Activated T-helper 1 cell treated with Interleukin-2 at 50 U/mL for 16 hours (primary cell): ENCODE measurements at places on chromosomes 6 and 20.

GRCh38 chr6:46135176-46135575 is 5.4 kb downstream of the ENPP4 start:
- no peak for DNase-seq

DNA sequence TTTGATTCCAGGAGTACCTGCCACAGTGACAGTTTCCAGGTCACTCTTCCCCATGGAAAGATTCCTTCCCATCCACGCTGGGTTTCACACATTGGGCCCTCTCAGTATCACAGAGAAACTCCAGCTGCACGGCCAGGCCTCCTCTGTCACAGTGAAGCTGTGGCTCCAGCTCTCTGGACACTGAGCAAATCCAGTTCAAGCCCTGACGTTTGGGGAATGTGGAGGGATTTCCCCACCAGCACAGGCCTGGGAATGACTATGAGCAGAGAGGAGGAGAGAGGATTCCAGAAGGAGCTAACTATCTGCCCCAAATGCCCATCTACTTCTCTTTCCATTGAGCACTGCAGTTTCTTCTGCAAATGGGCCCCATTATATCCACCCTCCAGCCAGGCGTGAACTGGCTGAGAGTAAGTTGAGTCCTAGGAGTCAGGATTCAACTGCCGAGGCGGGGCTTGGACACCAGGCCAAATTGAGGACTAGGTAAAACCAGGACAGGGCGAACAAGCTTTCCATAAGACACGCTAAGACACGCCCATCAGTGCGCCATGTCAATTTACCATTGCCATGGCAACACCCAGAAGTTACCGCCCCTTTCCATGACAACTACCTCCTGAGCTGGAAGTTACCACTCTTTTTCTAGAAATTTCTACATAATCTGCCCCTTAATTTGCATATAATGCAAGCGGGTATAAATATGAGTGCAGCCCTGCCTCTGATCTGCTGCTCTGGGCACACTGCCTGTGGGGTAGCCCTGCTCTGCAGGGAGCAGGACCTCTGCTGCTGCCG is 9.2 kb upstream of the BNIP5 start:
- DNase-seq = no peak

DNA sequence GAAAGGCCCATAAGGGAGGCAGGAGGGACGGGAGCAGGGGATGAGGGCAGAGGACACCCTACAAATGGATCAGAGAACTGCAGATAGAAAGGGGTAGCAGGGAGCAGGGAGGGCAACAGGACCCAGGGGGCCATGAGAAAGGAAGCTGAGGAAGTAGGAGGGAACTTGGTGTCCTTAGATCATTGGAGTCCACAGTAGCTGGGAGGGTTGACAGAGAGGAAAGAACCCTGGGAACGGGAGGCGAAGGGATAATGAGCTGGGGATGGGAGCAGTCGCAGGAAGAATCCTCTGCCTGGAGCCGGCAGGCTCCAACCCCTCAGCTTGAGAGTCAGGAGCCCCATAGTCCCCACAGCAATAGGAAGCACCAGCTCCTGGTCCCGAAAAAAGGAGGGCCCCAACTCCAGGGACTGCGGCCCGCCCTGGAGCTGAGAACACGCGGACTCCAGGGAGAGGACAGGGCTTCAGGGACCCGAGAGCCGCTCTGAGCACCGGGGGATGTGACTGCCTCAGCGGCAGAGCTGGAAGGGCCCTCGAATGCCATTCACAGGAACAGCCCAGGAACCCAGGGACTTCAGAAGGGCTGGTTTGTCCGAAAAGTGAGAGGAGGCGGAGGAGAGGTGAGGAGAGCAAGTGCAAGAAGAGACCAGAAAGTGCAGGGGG is 32.7 kb downstream of the HLA-A start:
- no peak for DNase-seq

DNA sequence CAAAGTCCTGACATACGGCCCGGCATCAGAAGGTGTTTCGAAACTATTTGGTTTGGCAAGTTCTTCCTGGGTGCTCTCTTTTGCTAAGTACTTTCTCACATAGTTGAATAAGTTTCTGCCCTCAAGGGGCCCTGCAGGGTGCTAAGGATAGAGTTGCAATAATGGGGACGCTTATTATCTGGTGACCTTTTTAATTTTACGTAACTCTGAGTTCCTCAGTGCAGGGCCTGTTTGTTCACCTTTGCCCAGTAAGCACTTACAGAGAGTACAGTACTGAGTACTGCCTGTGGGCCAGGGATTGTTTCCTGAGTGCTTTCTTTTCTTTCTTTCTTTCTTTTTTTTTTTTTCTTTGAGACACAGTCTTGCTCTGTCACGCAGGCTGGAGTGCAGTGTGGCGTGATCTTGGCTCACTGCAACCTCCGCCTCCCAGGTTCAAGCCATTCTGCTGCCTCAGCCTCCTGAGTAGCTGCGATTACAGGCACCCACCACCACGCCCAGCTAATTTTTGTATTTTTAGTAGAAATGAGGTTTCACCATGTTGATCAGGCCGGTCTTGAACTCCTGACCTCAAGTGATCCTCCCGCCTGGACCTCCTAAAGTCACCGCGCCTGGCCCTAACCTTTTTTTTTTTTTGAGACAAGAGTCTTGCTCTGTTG is 4.5 kb upstream of the PXMP4 start:
- no peak for DNase-seq
